ENCODE measurements at places on chromosomes 11 and 22.

DNA sequence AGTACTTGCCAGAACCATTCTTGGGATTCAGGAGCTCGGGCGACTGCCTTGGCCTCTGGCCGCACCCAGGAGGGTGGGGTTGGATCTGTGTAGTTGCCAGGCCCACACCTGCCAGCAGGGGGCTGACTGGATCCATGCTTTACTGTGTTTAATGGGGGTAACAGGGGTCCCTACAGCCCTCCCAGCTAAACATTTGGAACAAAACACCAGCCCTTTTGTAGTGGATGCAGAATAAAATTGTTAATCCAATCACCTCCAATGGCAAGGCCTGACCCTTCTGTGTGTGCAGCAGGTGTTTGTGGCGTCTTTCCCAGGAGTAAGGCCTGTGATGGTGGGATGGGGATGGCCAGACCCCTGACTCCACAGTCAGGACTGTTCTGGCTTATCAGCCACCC lies 22.5 kb downstream of the SUN2 start:
- DNase-seq = peak; percentile 55

DNA sequence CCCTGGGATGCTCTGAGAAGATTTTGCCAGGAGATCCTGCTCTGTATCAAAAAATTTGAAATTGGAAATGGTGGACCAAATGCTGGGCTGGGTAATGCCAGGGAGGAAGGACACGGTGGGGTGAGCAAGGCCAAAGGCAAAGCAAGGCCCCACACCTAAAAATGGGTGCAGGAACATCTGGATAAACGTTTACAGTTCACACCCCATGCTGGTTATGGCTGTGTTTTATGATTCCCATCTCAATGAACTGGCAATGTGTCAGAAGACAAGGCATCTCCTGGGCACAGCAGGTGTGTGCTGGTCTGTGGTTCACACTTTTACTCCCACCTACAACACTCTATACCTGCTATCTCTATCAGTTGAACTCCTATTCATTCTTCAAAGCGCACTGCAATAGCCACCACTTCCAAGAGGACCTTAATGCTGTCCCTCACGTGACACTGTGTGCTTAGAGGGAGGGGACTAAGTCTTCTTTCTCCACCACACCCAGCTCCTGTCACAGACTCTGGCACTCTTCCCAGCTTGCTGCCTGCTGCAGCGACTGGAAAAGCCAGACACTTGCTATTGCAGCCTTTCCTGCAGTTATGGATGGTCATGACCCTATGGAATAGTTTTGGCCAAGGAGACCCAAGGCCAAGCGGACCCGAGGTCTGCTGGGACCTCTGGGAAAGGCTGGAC lies 277.5 kb downstream of the CTTN start:
- DNase-seq = no peak

DNA sequence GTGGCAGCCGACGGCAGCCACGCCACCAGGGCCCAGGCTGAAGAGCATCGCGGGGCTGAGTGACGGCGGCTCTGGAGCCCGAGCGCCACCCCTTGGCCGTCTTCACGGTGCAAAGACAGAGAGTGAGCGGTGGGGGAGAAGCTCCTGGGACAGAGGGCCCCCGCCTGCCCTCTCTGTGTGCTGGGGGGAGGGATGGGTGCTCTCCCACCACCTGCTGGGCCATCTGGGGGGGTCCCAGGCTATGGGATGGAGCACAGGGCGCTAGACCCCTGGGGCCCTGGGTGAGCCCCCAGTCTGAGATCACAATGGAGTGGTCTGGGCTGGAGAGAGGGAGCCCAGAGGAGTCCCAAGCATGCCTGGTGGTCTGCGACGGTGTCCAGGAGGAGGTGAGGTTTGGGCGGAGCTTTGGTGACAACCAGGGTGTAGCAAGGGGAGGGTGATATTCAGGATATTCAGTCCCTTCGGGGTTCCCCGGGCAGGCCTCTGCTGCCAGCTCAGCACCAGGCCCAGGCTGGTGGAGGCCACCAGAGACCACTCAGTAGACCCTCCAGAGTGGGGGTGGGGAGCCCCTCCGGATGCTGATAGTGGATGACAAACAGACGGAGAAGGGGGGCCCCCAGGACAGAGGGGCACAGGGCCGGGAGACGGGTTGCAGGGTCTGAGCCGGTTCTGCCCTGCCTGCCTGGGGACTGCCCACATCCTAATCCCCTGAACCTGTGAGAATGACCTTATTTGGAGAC lies 78.1 kb upstream of the PRR5 start:
- no peak for DNase-seq

DNA sequence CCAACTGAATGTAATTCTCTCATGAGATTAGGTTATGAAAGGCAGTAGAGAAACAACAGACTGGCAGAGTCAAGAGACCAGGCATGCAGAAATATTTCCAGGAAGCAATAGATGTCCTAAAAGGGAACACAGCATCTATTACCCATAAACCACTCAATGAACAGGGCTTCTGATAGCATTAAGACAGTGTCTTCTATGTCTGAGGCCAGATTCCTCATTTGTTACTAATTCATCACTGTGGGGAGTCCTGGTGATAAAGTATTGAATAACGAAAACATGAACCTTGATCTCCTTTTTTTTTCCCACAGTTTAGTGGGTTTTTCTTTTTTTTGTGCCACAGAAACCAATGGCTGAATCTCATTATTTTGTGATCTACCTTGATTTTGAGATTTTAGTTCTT lies 339.0 kb downstream of the METTL15 start:
- no peak for DNase-seq

GRCh38 chr22:26127126-26127525 lies 42.1 kb upstream of the SEZ6L start:
- DNase-seq = no peak

- DNase-seq = no peak
Measured at GRCh38 chr11:16632295-16633200, 105.9 kb upstream of the C11orf58 start.

DNA sequence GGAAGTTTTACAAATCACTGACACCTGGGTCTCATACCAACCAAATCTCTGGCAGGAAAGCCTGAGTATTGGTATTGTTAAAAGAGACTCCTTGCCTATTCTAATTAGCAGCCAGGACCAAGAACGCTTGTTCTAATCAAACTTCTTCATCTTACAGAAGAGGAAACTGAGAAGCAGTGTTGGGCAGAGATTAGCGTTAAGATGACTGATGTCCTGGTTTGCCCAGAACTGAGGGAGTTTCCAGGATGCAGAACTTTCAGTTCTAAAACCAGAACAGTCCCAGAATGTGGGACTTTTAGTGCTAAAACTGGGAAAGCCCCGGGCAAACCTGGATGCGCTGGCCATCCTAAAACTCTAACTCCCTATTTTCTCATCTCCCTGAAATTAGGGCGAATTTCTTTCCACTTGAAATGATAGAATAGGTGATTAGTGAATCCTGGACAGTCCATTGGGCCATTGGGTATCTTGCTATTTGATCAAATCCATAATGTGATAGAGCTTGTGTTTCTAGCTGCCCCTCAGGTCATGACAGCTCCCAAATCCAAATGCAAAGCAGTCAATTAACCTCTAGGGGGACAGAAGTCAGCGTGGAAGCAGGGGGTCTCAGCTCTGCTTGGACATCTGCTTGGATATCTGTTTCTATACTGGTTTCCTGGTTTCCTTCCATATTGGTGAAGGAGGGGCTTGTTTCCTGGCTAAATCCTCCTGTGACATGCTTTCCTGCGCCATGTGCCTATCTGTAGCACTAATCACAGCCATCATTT lies 16.0 kb upstream of the TMPRSS13 start:
- no peak for DNase-seq

GRCh38 chr11:20002312-20003216 lies 157.7 kb downstream of the DBX1 start:
- no peak for DNase-seq

GRCh38 chr11:119145551-119145950 lies 3.3 kb upstream of the ABCG4 start:
- no peak for DNase-seq

DNA sequence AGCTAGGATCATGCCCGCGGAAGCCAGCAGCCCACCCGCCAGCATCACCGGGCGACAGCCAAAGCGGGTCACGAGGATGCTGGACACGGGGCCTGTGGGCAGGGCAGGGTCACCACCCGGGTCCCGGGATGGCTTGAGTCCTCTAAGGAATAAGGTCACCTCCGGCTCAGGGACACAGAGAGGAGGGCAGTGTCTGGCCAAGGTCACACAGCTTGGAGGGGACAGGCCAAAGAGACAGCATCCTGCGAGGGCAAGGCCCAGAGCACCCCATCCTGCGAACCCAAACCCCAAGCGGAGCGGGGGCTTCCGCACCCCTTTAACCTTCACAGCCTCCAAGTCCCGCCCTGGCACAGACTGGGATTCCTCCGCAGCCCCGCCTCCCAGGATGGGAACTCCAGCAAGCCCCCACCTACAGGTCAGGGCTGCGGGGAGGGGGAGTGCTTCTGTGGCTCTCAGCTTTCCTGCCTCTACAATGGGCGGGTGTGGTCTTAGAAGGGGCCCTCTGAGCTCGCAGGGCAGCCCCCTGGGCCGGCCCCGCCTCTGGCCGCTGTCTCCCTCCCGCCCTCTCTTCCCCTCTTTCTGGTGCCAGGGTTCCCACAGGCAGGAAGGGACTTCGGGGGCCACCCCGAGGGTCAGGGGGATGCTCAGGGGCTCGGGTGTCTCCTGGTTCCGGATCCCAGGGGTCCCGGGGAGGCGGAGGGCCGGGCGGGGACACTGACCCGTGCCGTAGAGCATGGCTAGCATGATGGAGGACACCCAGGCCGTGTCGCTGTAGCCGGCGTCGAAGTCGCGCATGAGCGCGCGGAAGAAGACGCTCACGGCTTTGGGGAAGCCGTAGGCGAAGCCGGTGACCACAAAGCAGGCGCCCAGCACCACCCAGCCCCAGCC lies 1.8 kb downstream of the SLC16A8 start:
- peak; percentile 10 for DNase-seq

- DNase-seq = no peak
Measured at GRCh38 chr11:3105791-3106735, 48.8 kb upstream of the CARS1 start.

DNA sequence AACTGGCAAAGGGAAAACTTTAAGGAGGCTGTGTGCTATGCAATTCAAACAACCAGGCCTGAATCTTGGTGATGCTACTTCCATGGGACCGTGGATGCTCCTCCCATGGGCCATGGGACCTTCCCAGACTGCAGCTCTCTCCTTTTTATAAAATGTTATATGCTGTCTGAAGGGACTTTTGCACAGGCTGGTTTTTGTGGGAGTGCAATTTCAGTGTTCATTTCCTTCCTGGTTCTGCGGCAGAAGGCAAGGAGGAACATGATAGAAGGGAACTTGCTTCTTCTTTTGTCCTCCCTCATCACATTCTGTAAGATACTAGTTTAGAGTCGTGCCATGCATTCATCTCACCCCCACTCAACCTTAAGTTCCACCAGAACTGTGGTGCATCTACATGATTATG lies 68.9 kb downstream of the C11orf58 start:
- DNase-seq = no peak

- no peak for DNase-seq
Measured at GRCh38 chr11:110376021-110376420, 53.7 kb upstream of the FDX1 start.

- no peak for DNase-seq
Measured at GRCh38 chr11:31529189-31529588, 19.6 kb downstream of the ELP4 start.

GRCh38 chr11:27525824-27526516 lies 19.4 kb upstream of the LIN7C start:
- DNase-seq = no peak

DNA sequence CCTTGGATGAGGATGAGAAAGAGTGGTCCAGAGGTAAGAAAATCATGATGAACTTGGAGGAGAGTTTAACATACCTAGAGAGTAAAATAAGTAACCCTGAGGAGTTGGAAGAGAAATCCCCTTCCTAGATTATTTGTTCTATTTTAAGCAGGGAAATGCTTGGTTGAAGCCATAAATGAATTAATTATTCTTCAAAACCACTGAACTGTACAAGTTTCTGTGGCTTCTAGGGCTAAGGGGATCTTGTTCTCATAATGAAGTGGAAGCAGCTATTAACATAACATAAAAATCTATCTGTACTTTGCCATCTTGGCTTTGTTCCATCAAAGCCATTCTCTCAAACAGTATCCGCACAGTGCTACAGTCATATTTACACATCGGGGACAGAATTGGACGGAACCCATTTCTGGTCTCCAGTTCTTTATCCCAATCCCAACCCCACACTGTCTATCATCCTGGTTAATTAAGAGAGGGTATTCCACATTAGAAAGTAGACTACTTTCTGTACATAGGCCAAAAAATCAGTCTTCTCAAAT lies 14.5 kb upstream of the ARHGAP42 start:
- no peak for DNase-seq

DNA sequence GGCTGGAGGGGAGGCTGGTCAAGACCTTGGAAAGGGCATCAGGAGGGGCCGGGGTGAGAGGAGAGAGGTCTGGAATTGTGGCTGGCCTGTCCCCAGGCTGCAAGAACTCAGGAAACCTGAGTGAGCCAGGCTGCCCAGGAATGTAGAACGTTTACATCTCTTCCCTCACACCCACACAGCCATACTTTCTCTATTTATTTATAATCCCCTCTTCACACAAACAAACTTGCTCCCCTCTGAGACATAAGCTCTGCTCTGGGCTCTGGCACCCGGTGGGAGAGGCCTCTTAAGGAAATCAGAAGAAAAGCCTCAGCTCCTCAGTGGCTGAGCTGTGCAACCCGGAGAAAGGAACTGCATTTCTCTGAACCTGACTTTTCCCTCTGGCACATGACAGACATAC lies 5.5 kb downstream of the CHRDL2 start:
- no peak for DNase-seq

DNA sequence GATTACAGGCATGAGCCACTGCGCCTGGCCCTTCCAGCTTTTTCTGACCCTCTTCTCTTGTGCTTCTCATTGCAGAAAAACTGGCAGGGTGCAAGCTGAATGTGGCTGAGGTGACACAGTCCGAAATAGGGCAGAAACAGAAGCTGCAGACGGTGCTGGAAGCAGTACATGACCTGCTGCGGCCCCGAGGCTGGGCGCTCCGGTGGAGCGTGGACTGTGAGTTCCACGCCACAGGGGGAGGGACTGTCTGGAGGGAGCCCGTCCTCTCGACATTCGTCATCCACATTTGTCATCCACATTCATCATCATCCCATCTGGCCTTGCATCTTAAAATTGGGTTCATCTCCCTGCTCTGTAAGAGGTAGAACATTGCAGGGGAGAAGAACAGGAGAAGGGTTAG lies 49.3 kb upstream of the PARVG start:
- DNase-seq = no peak

DNA sequence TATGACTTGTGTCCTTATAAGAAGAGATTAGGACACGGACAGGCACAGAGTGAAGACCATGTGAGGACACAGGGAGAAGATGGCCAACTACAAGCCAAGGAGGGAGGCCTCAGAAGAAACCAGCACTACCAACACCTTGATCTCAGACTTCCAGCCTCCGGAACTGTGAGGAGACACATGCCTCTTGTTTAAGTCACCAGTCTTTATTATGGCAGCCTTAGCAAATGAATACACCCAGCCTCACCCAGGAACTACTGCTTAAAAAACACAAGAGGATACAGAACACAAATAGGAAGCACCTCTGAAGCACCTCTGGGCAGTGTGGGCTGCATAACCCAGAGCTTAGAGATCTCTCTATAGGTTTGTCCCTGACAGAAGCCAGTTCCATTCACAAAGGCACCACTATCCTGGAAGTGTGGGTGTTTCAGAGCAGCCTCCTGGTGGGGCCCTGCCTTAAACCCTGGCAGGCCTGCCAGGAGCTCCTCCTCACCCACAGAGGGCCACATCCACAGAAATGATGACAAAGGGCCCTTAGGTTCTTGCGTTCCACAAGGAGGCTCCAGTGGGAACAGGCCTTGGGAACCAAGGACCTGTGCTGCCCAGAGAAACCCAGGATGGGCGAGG lies 58.8 kb downstream of the CHRDL2 start:
- DNase-seq = no peak

Measured in activated naive CD4-positive, alpha-beta T cell treated with Interleukin-2 at 50 U/mL for 16 hours (primary cell).